ENCODE measurements at places on chromosomes 7 and 10.

GRCh38 chr10:124380256-124380995 is 38.3 kb downstream of the OAT start:
- no peak for DNase-seq

DNA sequence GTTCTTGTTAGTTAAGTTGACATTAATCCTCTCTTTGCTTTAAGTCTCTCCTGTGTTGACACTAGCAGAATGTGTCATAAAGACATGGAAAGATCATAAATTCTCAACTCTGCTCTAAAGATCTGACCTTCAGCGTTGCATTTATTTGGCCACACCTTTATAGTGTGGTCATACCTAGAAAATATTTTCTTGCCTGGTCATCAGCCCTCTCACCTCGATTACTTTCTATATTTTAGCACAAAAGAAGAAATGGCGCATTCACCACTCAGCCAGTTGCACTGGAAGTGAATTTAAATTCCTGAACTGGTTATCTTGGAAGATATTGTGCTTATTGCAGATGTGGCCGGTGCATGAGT is 96.7 kb upstream of the PDCD4 start:
- DNase-seq, result no peak

GRCh38 chr7:92873776-92874175 is 37.4 kb upstream of the CDK6 start:
- no peak for DNase-seq

DNA sequence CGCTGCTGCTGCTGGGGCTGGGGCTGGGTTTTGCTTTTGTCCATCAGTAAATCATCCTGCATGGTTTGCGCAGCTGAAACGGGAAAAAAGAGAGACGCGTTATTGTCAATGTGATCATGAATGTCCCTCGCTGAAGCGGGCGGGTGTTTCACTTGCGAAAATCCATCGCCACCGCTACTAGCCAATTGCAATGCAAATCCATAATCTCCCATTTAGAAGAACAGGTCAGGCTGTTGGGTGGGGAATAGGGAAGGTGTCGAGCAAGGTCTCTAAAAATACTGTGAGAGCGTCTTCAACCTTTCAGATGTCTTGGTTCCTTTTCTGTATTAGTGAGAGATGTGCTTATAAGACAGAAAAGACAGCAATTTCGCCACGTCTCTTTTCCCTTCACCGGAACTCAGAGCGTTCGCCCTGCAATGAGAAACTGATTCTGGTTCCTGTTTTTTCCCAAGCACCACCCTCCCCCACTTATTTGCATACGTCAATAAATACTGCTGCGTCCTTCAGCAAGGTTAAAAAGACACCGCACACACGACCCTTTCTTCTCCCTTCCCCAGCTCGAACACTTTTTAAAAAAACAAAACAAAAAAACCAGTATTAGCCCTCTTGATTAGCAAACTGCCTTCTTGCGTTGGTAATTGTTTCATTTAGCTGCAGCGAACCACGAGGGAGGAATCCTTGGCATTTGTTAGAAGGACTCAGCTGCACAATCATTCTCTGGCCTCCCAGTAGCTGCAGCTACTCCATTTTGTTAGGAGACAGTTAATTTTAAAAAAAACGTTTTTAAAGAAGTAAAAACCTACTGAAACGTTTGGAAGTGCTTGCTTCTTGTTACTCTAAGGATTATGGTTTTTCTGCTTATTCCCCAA is 50.4 kb downstream of the CPEB3 start:
- DNase-seq, result peak; percentile 58

- no peak for DNase-seq
Observed at GRCh38 chr10:29671228-29671780, 36.5 kb upstream of the SVIL start.

DNA sequence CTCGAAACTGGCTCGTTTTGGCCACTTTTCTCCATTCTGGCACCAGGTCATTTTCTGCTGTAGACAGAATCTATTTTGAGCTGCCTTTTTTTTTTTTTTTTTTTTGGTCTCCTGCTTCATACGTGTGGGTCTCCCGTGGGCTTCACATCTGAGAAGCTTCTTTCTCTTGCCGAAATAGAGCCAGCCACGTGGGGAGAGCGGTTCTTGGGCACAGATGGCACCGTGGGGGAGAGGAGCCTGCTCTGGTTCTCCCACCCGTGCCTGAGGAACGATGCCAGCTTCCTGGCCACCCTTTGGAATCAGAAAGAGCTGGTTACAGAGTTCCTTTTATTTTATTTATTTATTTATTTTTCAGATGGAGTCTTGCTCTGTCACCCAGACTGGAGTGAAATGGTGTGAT is 48.7 kb upstream of the OCM2 start:
- no peak for DNase-seq

- DNase-seq, result no peak
Observed at GRCh38 chr7:107711301-107711700, 32.6 kb upstream of the CBLL1 start.

All from foreskin fibroblast (primary cell).